Endothelial cell (in vitro differentiated cells): ENCODE measurements at places on chromosomes 3 and 15. TPM values are rescaled to one million over a fixed set of nuclear protein-coding genes. Genes with fewer than 3 reads are reported as not detected.

- DNase-seq, result no peak
Observed at GRCh38 chr15:100314809-100315400, 26.9 kb downstream of the ADAMTS17 start.

C3orf52 gene
- total RNA-seq, result 8.3 TPM

GRCh38 chr3:4889896-4890295 is 89.3 kb upstream of the BHLHE40 start:
- no peak for DNase-seq

GRCh38 chr3:11724615-11725339 is 81.1 kb upstream of the VGLL4 start:
- DNase-seq, result no peak

DNA sequence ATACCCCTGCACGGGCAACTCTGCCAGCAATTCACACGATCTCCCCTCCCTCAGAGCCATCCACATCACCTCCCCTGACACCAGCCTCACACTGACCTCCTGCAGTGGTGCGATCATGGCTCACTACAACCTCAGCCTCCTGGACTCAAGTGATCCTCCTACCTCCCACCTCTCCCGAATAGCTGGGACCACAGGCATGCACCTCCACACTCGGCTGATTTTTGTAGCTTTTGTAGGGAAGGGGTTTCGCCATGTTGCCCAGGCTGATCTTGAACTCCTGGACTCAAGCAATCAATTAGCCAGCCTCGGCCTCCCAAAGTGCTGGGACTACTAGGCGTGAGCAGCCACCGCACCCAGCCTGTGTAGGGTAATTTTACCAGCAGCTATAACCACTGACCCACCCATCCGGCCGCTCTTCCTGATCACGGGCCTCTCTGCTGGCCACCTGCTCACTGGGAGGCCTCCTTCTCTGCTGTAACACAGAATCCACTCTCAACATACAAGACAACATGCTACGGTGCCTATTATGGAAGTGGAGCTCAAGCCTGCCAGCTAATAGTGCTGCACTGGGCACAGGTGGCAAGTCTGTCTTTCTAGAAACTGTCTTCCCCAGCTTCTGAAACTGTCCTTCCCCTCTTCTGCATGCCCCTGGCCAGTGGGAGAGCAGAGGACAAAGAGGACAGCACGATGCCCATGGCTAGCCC is 4.6 kb downstream of the GP9 start:
- DNase-seq, result no peak

DNA sequence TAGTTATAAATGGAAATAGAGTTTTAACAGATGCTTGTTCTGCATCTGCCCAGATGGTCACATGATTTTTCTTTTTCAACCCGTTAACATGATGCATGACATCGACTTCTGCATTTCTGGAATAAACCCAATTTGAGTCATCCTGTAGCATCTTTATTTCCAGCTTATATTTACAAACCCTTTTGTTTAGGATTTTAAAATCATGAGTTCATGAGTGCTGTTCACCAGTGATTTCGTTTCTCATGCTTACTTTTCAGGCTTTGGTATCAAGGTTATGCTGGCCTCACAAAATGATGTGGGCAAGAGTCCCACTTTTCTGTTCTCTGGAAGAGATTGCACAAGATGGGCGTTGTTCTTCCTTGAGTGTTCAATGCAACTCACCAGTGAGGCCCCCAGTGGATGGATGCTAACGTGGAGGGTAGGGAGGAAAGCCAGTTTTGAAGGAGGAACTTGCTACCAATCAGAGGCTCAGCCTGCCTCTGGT is 5.2 kb downstream of the HRH1 start:
- DNase-seq, result no peak

- no peak for DNase-seq
Observed at GRCh38 chr15:58095415-58095814, 29.9 kb upstream of the ALDH1A2 start.

DNA sequence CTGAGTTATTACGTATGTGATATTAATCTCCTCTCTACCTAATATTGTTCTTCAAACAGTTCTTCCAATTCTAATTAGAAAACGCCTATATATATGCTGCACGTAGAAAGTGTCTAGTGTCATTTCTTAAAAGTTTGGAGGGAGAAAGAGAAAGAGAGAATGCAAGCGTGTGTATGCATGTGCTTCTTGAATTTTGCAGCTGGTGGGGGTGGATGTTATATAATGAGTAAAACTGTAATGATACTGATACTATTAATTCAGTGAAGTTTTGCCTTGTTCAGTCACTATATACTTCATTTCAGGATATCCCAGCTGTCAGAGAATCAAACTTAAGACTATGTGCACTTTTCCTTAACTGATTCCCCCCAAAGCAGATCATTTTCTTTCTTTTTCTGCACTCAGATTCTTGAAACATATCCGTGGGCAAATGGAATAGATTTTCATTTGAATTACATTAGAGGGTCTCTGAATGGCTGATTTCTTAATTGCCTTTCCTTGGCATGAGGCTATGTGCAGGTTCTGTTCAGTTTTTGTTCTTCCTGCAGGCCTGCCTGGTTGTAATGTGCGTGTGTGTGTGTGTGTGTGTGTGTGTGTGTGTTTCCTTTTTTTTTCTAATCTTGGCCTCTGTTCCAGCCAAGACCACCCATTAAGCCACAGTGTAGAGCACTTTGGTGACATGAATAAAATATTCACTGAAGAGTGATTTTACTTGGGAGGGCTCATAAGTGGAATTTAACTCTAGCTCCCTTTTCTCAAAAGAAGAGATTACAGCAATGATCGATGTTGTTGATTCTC is 617.5 kb downstream of the RBMS3 start:
- DNase-seq, result no peak

DNA sequence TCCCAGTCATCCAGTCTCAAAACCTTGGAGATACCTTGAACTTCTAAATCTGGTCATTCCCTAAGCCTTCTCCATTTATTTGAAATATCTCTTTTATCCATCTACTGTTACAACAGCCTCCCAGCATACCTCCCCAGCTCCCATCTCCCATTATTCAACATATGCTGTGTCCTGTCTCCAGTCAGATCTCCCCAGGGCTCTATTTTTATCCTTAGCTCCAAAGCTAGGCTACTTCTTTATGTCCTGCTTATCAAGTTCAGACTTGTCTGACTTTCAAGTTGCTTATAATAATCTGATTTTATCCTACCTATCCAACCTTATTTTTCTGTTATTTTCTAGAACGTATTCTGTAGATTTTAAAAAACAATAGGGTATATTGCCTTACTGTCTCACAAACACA is 44.2 kb downstream of the IQGAP1 start:
- DNase-seq, result no peak

SERPINI2 gene
- total RNA-seq, result not detected

GRCh38 chr3:111616417-111617105 is 21.4 kb upstream of the ZBED2 start:
- DNase-seq, result no peak

DNA sequence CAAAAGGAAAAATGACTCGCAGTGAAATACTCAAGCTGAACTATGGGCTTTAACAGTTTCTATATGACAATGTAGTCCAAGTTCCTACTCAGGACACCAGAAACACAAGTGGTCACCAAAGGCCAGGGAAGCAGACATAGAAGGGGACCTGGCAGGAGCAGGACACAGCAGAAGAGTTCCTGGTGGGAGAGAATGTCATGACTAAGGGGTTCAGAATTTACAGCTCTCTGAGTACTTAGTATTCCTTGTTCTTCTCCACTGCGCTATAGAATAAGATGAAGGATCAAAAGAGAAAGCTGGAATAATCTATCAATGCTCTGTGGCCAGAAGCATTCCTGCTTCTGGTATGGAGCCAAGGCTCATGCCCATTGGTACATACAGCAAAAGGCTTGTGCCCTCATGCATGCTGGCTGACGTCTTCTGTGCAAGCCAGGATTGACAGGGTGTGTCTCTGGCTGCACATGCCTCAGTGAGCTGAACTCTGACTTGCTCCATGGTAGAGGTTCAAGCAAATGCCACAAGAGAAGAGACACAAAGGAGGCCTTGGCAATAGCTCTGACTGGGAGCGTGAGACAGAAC is 128.7 kb upstream of the SLC2A2 start:
- DNase-seq, result no peak

DNA sequence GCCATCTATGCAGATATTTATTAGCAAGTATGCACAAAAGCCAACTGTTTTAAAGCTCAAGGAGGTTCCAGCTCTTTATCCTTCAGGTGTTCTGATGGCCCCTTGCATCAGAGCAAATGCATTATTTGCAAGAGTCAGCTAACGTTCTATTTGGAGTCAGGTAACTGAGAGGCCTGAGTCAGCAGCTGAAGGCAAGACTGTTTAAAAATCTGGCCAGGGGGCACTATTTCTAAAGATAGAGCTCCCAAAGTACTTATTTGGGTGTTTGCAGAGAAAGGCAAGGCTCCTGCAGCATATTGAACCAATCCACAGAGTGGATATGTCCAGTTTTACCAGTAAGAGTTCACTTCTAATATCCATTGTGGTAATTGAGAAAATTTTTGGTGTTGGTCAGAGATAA is 146.1 kb downstream of the LRTM1 start:
- DNase-seq, result no peak

DNA sequence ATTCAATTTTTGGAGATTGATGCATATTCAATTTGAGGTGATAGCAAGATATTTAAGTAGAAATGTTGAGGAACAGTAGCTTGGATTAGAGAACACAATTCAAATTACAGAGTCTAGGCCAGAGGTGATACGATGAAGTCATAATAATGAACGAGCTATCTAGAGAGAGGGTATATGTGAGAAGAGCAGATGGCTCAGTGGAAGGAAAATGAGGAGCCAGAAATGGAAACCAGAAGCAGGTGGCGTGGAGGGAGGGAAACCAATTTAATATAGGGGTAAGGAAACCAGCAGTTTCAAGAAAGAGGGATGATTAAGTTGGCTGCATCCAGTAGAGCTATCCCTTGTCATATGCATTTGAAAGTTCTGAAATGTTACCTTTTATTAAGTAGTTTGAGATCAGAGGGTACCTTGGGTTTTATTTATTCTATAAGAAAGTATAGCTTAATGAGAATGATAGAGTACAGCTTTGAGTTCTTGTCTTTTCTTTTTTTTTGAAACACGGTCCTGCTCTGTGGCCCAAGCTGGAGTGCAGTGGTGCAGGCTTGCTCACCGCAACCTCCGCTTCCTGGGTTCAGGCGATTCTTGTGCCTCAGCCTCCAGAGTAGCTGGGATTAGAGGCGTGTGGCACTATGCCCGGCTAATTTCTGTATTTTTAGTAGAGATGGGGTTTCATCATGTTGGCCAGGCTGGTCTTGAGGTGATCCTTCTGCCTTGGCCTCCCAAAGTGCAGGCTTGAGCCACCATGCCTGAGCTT is 22.1 kb downstream of the NCK1 start:
- DNase-seq, result no peak

IL12A gene
- 0.67 TPM for total RNA-seq

DNA sequence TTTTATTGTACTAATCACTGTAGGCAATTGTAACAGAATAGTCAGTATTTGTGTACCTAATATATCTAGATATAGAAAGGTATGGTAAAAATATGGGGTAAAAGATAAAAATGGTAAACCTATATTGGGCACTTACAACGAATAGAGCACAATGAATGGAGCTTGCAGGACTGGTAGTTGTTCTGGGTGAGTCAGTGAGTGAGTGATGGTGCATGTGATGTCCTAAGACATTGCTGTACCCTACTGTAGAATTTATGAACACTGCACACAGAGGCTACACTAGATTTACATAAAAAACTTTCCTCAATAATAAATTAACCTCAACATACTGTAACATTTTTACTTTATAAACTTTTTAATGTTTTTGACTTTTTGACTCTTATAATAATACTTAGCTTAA is 274.3 kb upstream of the PPP2R3A start:
- no peak for DNase-seq

ELL3 gene
- total RNA-seq, result 1.9 TPM

NUP210 gene
- total RNA-seq, result 3.0 TPM

GRCh38 chr3:73296859-73297258 is 235.4 kb downstream of the EBLN2 start:
- DNase-seq, result no peak

B4GALT4 gene
- 12.3 TPM for total RNA-seq

DNA sequence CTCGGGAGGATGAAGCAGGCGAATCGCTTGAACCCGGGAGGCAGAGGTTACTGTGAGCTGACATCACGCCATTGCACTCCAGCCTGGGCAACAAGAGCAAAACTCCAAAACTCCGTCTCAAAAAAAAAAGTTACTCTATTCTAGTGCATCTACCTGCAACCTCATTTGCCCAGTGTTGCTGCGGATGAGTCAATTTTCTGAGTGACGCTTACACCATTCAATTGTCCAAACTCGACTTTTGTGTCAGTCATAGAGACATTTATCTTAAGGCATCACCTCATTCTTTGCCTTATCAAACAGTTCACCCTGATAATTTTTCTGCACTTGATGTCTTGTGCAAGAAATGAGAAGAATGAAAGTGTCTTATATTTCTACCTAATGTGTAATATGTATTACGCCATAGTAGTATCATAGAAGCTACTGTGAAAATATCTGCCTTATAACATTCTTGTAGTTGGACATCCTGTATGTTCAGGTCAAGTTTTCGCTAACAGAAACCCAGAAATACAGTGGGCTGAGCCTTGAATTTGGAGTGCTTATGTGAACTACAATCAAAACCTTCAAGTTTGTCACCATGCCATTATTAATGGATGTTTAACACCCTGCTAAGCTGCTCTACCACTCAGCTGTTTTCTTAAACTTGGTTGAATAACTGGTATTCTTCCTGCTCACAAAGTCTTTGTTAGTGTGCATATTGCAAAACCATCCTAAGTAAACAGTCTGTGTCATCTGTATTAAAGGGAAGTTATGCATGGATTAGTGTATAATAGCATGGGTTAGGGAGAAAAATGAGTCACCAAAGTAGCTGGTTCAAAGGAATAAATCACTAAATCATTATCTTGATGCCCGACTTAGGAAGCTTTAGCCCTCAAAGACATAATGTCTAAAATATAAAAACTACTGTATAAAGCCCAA is 531.0 kb upstream of the NR2F2 start:
- no peak for DNase-seq

LXN gene
- total RNA-seq, result 70.6 TPM
